ENCODE measurements at places on chromosomes 2 and 18. TPM values are rescaled to one million over a fixed set of nuclear protein-coding genes. Genes with fewer than 3 reads are reported as not detected.

The CDH2 gene
- total RNA-seq = 368 TPM

The ACSL3 gene
- total RNA-seq = 115 TPM

The PJVK gene
- 2.5 TPM for total RNA-seq

The CNGA3 gene
- not detected for total RNA-seq

The DCDC2C gene
- not detected for total RNA-seq

The SLC14A1 gene
- 167 TPM for total RNA-seq

The CCL20 gene
- total RNA-seq = not detected

The KCNF1 gene
- total RNA-seq = not detected

The TSHZ1 gene
- total RNA-seq = 4.2 TPM

The KLHL30 gene
- total RNA-seq = 5.2 TPM

The DUSP19 gene
- 4.3 TPM for total RNA-seq

The GALNT13 gene
- total RNA-seq = 0.20 TPM

The LCT gene
- 0.03 TPM for total RNA-seq

The RBMS1 gene
- total RNA-seq = 77.4 TPM

The RGPD3 gene
- 0.20 TPM for total RNA-seq

The IL36B gene
- not detected for total RNA-seq

The GAD1 gene
- 0.07 TPM for total RNA-seq

The ZBTB7C gene
- 0.46 TPM for total RNA-seq

The POTEI gene
- not detected for total RNA-seq

The UXS1 gene
- total RNA-seq = 45.5 TPM

The ALPP gene
- total RNA-seq = not detected

The NFATC1 gene
- total RNA-seq = 3.8 TPM

The SLC35F6 gene
- 37.6 TPM for total RNA-seq

The DCC gene
- total RNA-seq = not detected

The ACVR2A gene
- total RNA-seq = 8.9 TPM
